Fibroblast of skin of abdomen (primary cell): ENCODE measurements at places on chromosomes 7 and 10.
A peak's percentile ranks its signal among the peaks of the same experiment; 100 is the strongest.

- no peak for DNase-seq
These were observed 4.9 kb upstream of the CCL24 start for GRCh38 chr7:75818472-75818871.

- no peak for DNase-seq
These were observed 17.4 kb upstream of the MRLN start for GRCh38 chr10:59770689-59771088.

GRCh38 chr7:116780966-116781365 lies 81.4 kb upstream of the CAPZA2 start:
- no peak for DNase-seq

DNA sequence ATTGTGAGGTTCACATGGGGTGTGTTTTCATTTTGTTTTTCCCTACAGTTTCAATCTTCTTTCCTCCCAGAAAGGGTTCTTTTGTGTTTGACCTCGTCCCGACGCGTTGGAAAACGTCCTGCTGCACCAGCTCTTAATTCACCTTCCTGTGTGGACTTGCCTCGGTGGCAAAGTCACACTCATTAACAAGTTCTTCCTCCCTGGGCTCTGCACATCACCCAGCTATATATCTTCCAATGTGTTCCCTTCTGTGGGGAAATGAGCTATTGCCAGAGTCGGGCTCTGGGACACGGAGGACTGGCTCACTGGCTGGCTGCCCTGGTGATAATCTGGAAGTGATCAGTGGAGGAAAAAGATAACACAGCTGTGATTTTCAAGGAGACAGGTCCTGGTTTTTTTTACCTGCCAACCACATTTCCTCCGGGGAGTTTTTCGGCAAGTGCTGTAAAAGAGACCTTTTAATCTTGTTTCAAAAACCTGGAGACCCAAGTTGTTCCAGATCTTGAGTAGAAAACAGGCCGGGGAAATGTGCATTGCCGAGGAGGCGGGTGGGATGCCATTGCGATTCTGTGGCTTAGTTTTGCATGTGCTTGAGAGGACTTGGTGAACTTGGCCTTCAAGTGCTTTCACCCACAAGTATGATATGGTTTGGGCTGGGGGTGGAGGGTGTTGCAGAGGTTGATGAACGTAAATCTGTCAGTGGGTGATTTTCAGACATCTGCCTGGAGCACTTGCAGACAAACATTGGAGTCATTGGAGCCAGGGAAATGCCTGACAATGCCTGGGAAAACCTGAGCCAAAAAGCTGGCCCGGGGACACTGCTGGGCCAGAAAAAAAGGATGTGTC lies 96.5 kb upstream of the CREB5 start:
- peak; percentile 92 for DNase-seq

DNA sequence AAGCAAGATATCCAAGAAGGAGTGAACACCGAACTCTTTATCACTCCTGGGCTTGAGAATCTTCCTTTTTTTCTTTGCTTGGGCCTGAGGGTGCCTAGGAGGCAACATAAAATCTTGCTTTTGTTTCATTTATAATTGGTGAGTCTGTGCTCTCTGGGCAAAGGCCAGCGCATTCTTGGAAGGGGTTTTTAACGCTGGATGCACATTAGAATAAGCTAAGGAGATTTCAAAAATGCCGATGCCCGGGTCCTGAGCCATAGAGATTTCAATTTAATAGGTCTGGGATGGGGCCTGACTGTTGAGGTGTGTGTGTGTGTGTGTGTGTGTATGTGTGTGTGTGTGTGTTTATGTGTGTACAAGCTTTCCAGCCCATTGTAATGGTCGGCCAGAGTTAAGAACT lies 62.0 kb upstream of the SORCS3 start:
- no peak for DNase-seq

- DNase-seq, result no peak
These were observed 314.0 kb downstream of the BICC1 start for GRCh38 chr10:58826694-58827093.

DNA sequence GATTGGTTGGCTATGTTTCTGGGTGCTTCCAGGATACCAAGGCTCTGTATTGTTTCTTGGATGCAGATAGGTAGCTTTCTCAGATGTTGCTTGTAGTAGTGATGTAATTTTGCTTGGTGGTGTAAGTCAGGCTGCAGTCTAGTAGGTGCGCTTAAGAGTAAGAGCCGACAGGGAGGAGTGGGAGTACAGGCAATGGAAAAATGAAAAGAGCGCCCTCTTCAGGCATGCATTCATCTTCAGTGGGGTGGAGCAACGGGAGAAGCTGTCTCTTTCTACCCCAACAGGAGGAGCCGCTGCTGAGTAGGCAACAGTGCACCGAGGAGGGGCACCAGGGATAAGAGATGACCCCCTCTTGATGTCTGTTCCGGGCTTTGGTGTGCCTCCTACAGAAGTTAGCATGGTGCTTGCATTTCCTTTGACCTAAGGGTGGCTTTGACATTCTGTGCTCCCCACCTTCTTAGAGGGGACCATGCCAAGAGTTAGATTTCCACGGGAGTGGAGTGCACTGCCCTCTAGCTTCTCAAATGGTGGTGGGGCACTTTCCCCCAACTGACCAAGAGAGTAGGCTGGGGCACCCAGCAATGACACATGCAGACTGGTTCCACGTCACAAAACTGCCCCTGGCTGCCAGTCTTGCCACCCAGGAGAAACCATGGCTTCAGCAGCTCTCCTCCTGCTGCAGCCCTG lies 56.1 kb downstream of the ZNF783 start:
- no peak for DNase-seq

DNA sequence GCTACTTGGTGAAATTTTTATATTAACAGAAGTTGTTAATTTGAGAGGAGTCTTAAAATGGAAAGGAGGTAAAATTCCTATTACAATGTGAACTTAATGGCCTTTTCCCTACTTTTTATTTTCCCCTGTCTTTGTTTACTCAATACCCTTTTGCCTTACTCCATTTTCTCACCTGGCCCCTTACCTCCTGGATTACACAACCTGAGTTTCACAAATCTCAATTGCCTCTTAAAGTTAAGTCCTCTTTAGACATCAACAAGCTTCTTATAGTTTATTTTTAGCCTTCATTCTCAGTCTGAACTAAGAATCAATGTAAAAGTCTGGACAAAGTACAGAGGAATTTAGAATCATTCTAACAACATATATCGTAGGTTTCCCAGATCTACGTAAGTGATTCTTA lies 247.0 kb downstream of the PCDH15 start:
- DNase-seq, result no peak

DNA sequence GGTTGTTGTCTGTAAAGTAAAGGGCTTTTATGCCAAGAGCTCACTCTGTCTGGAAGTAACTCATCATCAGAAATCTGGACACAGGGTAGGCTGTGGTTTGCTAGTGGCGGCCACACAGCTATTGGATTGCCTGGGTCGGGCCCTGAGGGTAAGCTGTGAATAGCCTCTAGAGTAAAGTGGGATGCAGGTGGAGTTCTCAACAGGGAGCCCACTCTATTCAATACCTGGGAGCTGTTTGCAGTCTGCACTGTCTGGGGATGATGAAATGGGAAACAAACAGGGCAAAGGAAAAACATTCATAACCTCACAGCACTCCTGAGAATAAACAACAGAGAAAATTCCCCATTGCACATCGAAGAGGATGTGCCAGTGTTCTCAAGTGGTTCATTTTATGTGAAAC lies 582.6 kb downstream of the CALN1 start:
- no peak for DNase-seq

DNA sequence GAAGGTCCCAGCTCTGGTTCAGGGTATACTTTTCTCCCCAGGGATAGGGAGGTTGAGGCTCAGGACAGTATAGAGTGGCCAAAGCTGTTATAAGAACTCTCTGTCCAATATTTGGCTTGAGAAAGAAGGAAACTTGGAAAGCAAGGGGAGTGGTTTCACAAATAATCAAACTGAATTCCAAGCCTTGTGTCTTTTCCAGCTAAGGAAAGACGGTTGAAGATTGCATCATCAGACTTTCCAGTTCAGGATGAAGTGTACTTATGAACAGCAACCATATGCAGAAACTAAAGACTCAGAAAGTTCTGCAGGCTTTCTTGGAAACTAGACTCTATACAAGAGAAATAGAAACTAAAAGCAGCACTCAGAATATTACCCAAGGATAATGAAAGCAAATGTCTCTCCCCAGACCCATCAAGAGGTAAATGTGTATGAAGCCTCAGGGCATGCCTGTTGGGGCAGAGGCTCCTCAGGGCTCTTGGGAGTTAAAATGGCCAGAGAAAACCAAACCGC lies 46.4 kb downstream of the RAMP3 start:
- peak; percentile 77 for DNase-seq
